ENCODE measurements at places on chromosomes 4 and X. TPM values are rescaled to one million over a fixed set of nuclear protein-coding genes. Genes with fewer than 3 reads are reported as not detected.

Gene HHIP
- not detected for total RNA-seq

Gene CWH43
- not detected for total RNA-seq

Gene ABCB7
- 20.4 TPM for total RNA-seq

Gene FAM241A
- 3.4 TPM for total RNA-seq

Gene GPR50
- total RNA-seq: not detected

Gene CT45A6
- not detected for total RNA-seq

Gene CRLF2
- total RNA-seq: 1.5 TPM

Gene SPATA18
- 0.35 TPM for total RNA-seq

Gene CFAP47
- total RNA-seq: not detected

Gene GALNTL6
- not detected for total RNA-seq

Gene RNF175
- total RNA-seq: 1.8 TPM

Gene VSIG4
- total RNA-seq: 0.53 TPM

Gene FAM199X
- total RNA-seq: 16.2 TPM

Gene HSFX4
- total RNA-seq: not detected

Gene ZCCHC18
- total RNA-seq: 11.3 TPM

Gene FRG2
- total RNA-seq: not detected

Gene AWAT2
- total RNA-seq: not detected

Gene SORBS2
- total RNA-seq: 0.15 TPM

Gene TEX11
- total RNA-seq: not detected

Gene TRIM60
- not detected for total RNA-seq

Gene NAA11
- not detected for total RNA-seq

Gene FANCB
- 5.6 TPM for total RNA-seq

Gene GLOD5
- total RNA-seq: not detected

Gene VSIG1
- 32.7 TPM for total RNA-seq

Gene ODAPH
- not detected for total RNA-seq

Gene PRR32
- total RNA-seq: not detected

Gene EPHA5
- not detected for total RNA-seq

Gene HPF1
- 13.0 TPM for total RNA-seq

Gene ZXDB
- total RNA-seq: 13.2 TPM

Gene ERVMER34-1
- not detected for total RNA-seq

Gene SHOX
- not detected for total RNA-seq

Gene GPR119
- total RNA-seq: not detected

Gene SSX3
- total RNA-seq: not detected

Gene SYN1
- 0.21 TPM for total RNA-seq

Gene CYSLTR1
- 10.6 TPM for total RNA-seq

Gene PPM1K
- 84.8 TPM for total RNA-seq
